CD4-positive, alpha-beta T cell treated with Interleukin-6 for 4 hours (primary cell): ENCODE measurements at places on chromosomes 7 and 10.

DNA sequence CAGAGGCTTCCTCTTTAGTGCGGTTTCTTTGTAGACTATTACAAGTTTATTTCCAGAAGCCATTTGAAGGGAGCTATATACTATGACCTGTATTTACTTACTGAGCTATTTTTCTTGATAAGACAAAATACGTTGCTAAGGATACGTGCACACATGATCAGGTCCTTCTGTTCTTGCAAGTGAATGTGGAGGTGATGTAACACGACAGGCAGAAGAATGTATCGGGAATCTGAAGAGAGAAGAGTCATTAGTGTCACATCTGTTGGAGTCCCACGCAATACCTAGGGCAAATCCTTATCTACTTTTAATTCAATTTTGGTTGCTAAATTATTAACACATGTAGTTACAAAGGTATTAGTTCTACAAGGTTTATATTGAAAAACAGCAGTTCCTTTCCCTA lies 284.6 kb upstream of the IMMP2L start:
- no peak for DNase-seq

DNA sequence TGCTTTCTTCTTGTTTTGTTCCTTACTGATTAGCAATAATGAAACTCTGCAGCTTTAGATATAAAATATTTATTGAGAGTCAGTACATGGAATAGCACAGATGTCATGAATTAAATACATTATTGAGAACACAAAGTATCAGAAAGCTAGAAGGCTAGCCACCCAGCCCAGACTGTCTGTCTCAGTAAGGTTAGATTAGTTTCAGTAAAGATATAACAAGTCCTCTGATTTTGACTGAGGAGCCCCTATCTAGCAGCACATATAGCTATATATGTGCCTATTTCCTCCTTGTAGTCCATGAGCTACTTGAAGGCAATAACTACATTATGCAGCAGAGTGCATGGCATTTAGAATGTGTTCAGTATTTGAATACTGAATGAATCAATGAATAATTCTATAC lies 81.3 kb downstream of the NRCAM start:
- DNase-seq = no peak

- peak; percentile 11 for DNase-seq
These were observed 120.1 kb downstream of the ARHGAP12 start for GRCh38 chr10:31808258-31809218.

GRCh38 chr10:19815731-19816410 lies 361 bp upstream of the PLXDC2 start:
- DNase-seq = no peak

GRCh38 chr10:31635009-31635408 lies 293.6 kb downstream of the ARHGAP12 start:
- DNase-seq = no peak

DNA sequence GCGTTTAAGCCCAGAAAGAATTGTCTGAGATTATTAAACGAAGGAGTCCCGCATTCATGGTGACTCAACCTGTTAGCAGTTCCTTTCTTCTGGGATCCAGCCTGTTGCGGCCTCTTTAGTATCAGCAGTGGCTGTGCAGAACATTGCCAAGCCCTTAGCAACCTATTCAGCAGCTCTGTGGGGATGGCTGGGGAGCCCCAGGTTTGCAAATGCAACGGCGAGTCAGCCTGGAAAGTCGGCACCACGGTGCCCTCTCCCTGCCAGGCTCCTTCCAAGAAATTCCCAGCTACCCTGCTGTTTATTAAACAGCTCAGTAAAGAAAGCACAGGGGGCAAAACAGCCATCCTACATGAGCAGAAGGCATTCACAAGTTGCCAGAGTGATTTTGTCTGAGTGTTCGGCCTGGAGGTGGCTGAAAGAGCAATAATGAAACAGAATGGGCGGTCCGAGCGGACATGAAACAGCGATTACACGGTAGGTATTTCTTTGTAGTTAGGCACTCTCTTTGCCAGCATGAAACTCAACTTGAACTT lies 198.3 kb downstream of the BAMBI start:
- no peak for DNase-seq

DNA sequence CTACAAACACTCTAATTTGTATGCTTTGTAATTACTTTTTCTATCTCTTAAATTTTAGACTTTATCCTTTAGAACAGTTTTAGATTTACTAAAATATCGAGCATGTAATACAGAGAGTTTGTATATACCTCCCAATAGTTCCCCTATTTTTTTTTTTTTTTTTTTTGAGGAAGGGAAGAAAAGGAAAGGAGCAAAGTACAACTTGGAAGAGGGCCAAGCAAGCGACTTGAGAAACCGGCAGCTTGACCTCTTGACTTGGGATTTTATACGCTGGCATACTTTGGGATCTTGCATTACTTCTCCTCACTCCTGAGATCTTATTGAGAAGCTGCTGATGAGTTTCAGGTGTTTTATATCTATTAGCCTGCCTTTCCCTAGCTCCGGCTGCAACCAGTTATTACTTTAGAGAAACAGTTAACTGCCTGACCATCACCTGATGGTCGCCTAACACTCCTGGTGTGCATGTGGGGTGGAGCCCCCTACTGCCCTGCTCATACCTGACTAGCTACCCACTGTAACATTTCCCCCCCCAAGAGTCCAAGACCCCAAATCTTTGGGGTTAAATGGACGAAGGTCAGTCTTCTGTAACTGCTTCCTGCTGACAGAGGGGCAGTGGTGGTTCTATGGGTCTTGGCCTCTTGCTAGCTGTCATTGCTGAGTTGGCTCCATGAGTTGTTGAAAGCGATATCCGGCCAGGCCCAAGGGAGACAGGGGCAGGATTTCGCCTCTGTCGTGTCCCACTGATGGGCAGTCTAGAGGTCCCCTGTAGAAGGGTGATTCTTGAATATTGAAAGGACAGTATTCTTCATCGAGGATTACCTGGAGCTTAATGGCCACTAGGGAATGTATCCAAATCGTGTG lies 28.5 kb downstream of the MKLN1 start:
- DNase-seq = no peak

DNA sequence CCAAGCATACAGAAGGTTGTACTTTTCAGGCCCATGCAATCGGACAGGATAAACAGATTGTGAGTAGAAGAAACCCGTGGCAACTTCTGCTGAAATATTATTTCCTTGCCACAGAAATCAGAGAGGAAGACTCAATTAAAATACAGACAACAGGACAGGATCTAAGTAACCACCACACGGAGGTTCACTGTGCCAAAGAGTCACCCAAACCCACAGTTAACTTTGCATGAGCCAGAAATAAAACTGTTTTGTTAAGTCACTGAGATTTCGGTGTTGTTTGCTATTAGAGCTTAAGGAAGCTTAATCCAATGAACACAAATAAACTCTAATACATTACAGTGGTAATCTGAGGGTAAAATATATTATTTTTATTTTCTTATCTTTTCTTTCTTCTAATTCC lies 14.0 kb downstream of the PNPLA8 start:
- no peak for DNase-seq

- DNase-seq = no peak
These were observed 384.9 kb downstream of the PLXNA4 start for GRCh38 chr7:132191418-132191817.

DNA sequence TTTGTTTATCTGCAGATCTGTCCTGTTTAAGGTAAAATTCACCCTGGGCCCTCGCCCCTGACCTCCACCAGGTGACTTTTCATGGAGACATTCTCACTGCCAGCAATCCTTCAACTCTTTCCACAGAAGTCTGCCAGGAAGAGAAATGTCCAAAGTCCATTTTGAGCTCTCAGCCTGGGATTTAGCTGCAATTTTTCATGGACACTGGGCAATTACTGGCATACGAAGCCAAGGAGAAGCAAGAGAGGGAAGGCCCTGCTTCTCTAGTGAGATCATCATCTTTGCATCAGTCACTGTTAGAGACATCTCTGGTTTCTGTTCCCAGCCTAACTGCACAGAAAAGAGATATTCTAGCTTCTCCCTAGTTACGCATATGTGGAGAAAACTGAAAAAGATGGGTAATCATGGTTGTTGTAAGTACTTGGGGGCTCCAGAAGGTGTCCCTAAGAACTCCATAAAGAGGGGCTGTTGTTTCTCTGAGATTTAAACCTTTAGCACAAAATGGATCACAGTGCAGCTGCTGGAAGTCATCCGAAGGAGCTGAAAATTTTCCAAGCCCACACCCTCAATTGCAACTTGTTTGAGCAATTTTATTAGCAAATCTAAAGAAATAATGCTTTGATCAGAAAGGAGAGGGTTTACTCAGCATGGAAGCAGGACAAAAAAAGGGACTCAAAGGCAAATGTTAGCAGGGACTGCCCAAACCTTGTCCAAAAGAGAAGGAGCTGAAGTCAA lies 168.9 kb downstream of the SNX10 start:
- no peak for DNase-seq

- DNase-seq = no peak
These were observed 208.3 kb upstream of the KMT2E start for GRCh38 chr7:104805449-104806317.

GRCh38 chr10:33623669-33624068 lies 289.2 kb upstream of the NRP1 start:
- no peak for DNase-seq

- DNase-seq = no peak
These were observed 74.5 kb downstream of the BMPER start for GRCh38 chr7:33979807-33980355.

DNA sequence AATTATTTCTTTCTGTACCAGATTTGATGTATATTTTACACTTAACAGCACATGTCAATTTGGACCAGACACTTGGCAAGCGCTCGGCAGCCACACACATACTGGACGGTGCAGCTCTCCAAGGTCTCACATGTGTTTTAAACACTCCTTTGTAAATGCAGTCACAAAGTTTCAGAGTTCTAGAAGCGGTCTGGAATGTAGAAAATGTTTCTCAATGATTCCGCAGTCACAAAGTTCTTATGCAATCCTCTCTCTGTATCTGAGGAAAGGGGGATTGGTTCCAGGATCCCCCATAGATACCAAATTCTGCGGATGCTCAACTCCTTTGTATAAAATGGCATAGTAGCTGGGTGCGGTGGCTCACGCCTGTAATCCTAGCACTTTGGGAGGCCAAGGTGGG lies 253.0 kb upstream of the GRB10 start:
- no peak for DNase-seq

DNA sequence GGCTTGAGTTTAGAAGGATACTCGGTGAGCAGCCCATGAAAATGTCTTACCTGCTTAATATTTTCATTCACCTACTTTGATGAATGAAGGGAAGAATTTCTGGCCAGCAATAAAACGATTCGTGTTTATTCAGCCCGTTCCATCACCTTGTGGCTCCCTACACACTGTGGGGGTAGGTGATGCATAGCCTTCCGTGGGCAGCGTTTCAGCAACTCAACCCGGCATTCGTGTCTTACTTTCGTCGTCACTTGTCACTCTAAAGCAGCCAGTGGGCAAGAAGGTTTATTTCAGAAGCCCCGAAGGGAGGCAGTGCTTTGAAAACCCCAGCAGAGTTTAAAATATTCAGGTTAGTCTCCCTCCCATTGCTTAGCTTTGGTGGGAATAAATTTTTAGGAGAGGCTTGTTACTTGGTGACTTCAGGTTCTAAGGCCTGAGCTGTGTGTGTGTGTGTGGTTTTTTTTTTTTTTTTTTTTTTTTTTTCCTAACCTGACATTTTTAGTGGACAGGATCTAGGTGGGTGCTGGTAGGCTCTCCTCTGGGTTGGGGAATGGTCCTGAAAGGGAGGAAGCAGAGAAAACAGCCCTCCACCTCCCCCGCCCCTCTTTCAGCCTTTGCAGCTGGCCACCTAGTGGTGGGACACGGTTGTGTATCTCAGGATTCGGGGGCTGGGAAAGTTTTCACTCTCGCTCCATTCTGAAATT lies 1.8 kb downstream of the GRK5 start:
- DNase-seq = peak; percentile 64

GRCh38 chr10:17025444-17026295 lies 103.9 kb downstream of the CUBN start:
- DNase-seq = peak; percentile 70

GRCh38 chr10:73161662-73162061 lies 6.1 kb downstream of the ECD start:
- no peak for DNase-seq

GRCh38 chr10:94076325-94076841 lies 82.7 kb downstream of the PLCE1 start:
- no peak for DNase-seq

DNA sequence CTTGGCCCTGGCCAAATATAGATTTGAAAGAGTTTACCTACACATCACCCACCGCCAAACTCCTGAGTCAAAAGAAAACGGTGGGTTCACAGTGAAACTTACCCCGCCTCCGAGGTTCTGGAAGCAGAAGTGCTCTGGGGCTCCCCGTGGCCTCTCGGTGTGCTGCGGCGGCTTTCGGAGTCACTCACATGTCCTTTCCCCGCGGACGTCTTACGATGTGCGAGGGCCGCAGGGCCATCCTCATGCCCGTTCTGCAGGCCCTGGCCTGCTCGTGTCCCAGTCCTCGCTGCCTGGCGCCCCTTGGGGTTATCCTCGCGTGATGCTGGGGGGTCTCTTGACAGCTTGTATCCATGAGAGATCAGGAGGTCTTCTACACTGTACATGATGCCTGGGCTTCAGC lies 12.0 kb downstream of the JCAD start:
- DNase-seq = no peak

GRCh38 chr10:3122034-3122433 lies 50.5 kb downstream of the PITRM1 start:
- DNase-seq = no peak

DNA sequence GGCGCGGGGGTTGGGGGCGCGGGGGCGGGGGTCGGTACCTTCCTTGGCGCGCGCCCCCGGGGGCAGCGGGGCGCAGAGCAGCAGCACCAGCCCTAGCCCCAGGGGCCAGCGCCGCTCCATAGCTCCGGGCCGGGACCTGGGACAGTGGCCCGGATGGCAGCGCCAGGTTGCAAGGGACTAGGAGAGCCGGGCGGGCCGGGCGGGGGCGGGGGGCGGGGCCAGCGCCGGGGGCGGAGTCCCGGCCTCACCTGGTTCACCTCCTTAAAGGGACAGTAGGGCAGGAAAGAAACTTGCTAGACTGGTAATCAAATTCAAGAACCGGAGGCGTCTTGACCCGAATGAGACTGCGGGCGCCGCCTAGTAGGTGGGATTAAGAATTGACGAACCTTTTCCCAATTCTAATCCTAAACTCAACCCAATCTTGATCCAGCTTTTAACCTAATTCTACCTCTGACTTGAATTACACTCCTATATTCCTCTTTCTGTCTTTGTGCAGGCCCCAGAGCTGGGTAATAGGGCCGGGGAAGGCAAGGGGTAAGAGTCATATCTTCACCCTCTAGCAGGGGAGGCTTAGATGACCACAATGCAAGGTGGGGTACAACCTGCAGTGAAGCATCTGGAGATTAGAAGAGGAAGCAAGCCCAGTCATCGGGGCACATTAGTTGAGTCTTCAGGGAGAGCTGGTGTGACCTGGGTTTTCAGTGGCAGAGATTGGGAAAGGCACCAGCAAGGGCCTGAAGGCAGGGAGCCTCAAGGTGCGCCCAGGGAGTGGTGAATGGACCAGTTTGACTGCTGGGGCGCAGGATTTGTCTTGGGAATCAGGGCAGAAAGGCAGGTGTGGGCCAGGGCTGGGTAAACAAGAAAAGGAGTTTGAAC lies at the start of gene EPHA1:
EPHA1 (minus strand) TSS at position 171 of the 876 bp plus-strand sequence; CDS start at position 120, 51 bp downstream.
- DNase-seq = peak; percentile 84

DNA sequence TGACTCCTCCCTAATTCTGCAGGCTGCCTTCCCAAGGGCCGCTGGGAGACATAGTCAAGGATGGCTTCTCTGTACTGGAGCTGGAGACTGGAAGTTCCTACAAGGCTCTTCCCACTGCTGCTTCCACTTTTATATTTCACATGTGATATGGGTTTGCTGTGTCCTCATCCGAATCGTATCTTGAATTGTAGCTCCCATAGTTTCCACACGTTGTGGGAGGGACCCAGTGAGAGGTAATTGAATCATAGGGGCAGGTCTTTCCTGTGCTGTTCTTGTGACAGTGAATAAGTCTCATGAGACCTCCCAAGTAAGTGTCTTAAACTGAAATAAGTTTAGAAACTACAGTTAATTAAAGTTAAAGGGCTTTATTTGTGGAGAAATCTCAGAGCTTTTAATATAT lies 47.0 kb upstream of the BICC1 start:
- no peak for DNase-seq

GRCh38 chr7:128110641-128111364 lies 79.6 kb upstream of the LRRC4 start:
- peak; percentile 20 for DNase-seq
